ENCODE measurements at places on chromosomes 3 and 15.
A peak's percentile ranks its signal among the peaks of the same experiment; 100 is the strongest.

DNA sequence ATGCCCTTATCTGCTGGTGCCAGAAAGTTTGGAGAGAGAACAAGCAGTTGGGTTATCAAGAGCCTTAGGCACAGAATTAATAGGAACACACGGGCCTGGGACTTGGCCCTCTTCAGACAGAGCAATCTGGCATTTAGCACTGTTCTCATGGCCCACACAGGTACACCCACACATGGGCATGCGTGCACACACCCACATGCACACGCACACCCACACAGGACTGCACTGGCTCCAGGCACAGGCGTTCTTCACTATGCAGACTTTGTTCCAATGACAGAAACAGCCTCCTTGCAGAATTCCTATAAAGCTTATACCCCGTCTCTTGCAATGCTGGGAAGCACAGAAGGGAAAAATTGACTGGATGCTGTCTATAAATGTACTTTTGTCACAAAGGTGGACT is 36.3 kb downstream of the TMEM44 start:
- DNase-seq: no peak

GRCh38 chr3:114216186-114216970 is 21.0 kb downstream of the ZNF80 start:
- peak; percentile 81 for DNase-seq

- no peak for DNase-seq
These were observed 52.8 kb downstream of the CRTC3 start for GRCh38 chr15:90582553-90582952.

DNA sequence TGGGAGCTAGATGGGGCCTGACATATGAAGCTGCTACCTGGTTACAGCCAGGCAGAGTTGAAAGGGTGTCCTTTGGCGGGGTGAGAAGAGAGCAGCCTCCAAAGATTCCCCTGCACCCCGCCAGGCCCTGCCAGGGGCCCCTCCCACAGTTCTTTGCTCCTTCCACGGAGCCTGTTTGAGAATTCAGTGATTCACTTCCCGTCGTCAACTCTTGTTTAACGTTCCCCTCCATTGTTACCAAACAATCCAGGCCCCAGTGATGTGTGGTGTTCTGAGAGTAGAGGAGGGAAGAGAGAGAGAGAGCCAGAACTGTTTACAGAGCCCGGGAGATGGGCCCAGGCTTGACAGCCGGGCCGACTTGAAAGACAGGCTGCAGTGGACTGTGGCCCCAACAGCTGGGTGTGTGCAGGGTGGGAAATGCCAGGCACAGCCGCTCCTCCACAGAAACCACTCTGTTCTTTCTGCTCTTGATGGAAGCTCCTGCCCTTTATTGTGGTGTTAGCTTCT is 81.5 kb downstream of the SMAD3 start:
- DNase-seq: peak; percentile 92

GRCh38 chr15:41125931-41126642 is 10.0 kb upstream of the INO80 start:
- DNase-seq: no peak

- DNase-seq: no peak
These were observed 136.4 kb upstream of the ATP2B2 start for GRCh38 chr3:10641760-10642159.

DNA sequence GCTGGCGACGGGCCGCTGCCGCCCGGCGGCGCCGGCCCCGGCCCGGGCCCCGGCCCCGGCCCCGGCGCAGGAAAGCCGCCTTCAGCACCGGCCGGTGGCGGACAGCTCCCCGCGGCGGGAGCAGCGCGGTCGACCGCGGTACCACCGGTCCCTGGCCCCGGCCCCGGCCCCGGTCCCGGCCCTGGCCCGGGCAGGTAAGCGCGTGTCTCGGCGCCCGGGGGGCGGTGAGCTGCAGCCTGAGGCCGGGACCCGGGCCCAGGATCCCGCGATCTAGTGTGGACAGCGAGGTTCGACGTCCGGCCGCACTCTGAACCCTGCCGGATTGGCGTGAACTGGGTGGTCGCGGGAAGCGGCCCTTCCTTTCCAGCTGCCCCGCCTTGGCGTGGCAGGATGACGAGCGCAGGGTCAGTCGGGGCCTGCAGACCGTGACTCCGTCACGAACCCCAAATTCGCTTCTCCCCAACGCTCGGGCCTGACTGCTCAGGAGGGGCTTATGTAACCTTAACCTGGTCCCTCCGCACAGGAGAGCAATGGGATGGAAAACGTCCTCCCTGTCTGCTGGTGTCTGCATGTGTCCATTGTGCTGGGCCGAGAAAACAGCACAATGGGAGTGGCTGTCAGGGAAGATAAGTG is 472 bp downstream of the BSN start:
- DNase-seq: peak; percentile 13

- DNase-seq: peak; percentile 48
These were observed 695.4 kb downstream of the FHIT start for GRCh38 chr3:60555686-60556354.

- DNase-seq: peak; percentile 37
These were observed 24.9 kb downstream of the ZMAT3 start for GRCh38 chr3:179046497-179047353.

DNA sequence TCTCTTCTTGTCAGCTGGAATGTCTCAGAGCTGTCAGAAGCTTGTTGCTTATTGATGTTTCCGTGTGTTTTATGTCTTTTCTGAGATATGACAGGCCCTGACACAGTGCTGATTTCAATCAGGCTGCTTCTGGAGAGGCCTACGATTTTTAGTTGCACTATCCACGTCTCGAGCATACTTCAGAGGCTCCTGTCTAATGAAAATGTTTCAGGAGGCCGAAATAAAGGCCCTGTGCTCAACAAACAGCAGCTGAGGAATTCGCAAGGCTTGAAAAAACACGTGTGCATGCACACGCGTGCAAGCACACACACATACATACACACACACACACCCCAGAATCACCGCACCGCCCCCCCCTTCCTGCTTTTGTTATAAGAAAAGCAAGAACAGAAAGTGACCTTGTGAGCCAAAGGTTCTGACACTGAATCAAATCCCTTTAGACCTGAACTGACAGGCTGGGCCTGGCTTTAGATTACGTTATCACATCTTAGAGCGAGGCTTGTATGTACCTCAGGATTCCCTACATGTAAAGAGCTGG is 296.6 kb downstream of the NR2F2 start:
- DNase-seq: peak; percentile 2

GRCh38 chr3:78647726-78648125 is 1120.1 kb downstream of the ROBO1 start:
- peak; percentile 51 for DNase-seq

- no peak for DNase-seq
These were observed 17.4 kb upstream of the CRTC3 start for GRCh38 chr15:90512276-90512675.

- DNase-seq: no peak
These were observed 317.0 kb upstream of the LRRFIP2 start for GRCh38 chr3:37491343-37491742.

GRCh38 chr3:13898346-13898745 is 18.5 kb upstream of the WNT7A start:
- no peak for DNase-seq

DNA sequence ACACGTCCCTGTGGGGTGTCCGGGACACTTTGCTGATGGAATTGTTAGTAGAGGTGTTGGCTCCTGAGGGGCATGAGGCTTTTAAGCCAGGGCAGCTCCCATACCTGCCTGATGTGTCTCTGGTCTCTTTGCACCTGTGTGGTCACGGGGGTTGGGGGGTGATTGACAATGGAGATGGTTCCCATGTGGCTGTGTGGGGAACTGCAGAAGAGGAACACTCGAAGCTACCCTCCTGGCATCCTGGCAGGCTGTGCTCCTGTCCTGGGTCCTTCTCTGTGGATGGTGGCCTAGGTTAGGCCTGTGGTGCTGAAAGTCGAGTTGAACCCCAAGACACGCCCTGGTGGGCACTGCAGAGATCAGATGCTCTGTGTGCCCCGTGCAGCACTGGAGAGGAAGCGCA is 73.4 kb downstream of the HMCES start:
- DNase-seq: no peak

DNA sequence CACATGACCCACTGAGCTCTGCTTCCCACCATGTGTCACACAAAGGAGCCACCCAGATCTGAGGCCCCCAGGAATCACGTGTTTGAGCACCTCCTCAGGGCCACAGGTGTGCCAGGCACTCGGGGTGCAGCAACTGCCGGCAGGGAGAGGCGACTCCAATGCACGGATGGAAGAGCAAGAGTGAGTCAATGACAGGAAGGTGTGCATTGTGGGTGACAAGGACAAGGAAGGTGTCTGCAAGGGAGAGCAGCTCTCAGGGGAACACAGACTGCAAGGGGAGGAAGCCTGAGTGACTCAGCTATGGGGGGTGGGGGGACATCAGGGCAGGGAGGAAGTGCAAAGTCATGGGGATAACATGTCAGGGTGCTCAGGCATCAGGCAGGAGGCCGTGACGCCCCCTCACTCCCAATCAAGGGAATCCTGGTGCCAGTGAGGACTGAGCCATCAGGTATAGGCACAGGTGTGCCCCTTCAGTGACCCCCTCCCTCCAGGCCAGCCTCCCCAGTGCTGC is 67.4 kb downstream of the NUP210 start:
- no peak for DNase-seq

GRCh38 chr3:126527455-126528211 is 3.7 kb downstream of the CHST13 start:
- DNase-seq: no peak

DNA sequence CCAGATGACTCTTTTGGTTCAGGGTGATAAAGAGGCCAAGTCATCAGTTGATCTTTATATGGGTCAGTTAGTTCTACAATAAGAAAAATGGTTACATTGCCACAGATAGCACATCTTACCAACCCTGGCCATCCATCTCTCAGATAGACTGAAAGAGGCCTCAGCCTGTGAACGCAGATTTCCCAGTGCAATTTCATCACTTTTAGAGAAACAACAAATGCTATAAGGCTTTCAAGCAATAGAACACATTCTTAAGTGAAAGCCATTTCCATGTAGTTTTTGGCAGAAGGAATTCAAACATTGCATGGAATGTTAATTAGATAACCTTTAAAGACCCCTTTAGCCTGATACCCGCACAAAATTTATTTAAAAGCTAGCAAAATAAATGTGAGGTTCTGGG is 200.6 kb upstream of the ZBTB20 start:
- peak; percentile 42 for DNase-seq

- DNase-seq: peak; percentile 75
These were observed 45.8 kb downstream of the ALDH1A2 start for GRCh38 chr15:58019503-58020376.
